ENCODE measurements at places on chromosomes 11 and 22.

GRCh38 chr11:99601179-99601578, 580.4 kb downstream of the CNTN5 start:
- DNase-seq: no peak

DNA sequence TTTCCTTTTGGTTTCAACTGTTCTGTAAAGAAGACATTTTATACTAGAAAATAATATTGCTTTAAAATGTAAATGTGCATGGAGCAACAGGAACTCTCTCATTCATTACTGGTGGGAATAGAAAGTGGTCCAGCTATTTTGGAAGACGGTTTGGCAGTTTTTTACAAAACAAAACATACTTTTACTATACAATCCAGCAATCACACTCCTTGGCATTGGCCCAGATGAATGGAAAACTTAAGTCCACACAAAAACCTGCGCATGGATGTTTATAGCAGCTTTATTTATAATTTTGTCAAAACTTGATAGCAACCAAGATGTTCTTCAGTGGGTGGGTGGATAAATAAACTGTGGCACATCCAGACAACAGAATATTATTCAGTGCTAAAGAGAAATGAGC, 49.9 kb upstream of the SEPTIN5 start:
- peak; percentile 50 for DNase-seq

DNA sequence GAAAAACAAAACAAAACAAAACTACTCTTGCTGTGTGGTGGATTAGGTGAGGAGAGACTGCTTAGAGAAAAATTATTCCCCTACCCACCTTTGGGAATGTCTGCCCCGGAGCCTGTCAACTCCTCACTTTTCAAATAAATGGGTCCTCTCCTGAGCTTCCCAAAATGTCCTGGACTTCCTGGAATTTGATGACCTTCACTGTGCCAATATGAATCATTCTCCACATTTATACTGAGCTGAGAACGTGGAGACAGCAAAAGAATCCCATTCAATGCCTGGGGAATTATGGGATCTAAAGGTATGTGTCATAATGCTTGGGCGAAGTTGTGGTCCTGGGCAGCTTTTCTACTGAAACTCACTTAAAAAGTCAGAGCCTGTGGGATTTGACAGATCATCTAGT, 136.8 kb downstream of the KIF18A start:
- no peak for DNase-seq

DNA sequence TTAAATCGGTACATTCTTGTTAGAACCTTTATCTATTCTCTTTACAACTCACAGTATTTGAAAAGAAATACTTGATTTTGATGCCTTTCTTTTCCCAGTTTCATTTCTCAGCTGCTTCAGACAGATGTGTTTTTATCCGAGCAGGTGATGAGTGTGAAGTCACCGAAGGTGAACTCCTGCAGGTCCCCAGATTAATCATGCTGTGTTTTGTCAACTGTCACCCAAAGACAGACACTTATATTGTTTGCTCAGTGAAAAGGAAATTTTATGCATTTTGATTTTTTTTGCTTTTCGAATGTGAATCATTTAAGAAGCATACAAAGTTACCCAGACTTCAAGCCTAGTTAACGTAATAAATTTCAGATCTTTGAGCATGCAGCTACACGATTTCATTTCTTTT, 7.8 kb upstream of the TMPRSS13 start:
- no peak for DNase-seq

Measured in tongue (tissue), 3 donors.